ENCODE measurements at places on chromosomes 7 and 10. TPM values are rescaled to one million over a fixed set of nuclear protein-coding genes. Genes with fewer than 3 reads are reported as not detected.

VPS41 gene
- polyA plus RNA-seq, result 37.3 TPM

TSPAN15 gene
- not detected for polyA plus RNA-seq

CLCN1 gene
- 3.0 TPM for polyA plus RNA-seq

NRF1 gene
- 16.6 TPM for polyA plus RNA-seq

IDI2 gene
- polyA plus RNA-seq, result not detected

- no peak for DNase-seq
Measured at GRCh38 chr7:99002827-99003212, 124.5 kb downstream of the TRRAP start.

GRCh38 chr10:28838908-28839307 is 161.6 kb downstream of the BAMBI start:
- DNase-seq, result no peak

- DNase-seq, result no peak
Measured at GRCh38 chr10:60123668-60124067, 217.3 kb upstream of the CCDC6 start.

DNA sequence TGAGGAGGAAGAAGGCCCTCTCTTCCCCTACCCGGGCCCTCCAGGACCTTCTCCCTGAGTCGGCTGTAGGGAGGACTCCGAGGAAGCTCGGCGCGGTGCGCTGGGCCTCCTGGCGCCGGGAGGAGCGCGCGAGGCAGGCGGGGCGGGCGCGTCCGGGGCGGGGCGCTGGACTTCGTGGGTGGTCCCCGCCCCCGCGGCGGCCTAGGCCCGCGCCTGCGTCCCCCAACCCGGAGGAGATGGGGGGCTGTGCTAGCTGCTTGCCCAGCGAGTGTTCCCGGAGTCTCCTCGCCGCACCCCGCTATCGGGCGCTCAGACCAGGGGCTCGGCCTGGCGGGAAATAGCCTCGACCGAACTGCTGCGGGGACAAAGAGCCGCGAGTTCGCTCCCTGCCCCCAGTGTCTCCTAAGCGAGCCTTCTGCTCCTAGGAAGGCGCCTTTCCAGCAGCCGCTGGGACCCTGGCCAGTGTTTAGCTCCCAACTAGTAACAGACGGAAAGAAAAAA is 19.2 kb upstream of the SMO start:
- peak; percentile 72 for DNase-seq

- DNase-seq, result no peak
Measured at GRCh38 chr7:69748530-69748929, 150.3 kb downstream of the AUTS2 start.

- no peak for DNase-seq
Measured at GRCh38 chr10:12606461-12606860, 257.1 kb downstream of the CAMK1D start.

- no peak for DNase-seq
Measured at GRCh38 chr7:151141855-151142685, 25.4 kb downstream of the GBX1 start.

GRCh38 chr10:84938117-84938905 is 609.9 kb downstream of the CCSER2 start:
- no peak for DNase-seq

DNA sequence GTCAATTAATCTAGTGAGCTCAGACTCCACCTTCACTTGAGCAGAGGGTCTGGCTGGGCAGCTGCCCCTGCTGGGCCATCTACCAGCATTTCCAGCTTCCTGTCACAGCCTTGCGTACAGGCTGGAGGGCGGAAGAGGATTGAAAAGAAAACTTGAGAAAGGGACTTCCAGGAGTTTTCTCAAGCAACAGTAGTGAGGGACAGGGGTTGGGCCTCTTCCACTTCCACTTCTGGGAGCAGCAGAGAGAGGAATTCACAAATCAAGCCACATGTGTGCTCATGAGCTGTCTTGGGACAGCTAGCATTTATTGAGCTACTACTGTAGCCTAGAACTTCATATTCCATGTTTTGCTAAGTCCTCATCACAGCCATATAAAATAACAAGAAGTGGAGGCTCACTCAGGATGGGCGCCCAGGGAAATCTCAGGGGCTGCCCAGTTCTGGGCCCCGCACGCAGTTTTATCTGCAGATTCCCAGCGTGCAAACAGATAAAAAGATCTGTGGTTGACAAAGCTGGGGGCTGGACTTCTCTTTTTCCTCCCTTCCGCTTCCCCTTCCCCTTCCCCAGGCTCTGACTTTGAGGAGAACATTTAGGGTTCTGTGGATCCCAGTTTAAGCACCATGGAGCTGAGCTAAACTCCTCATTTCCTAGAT is 135.8 kb downstream of the RGS10 start:
- no peak for DNase-seq

- DNase-seq, result no peak
Measured at GRCh38 chr7:80259-81067, 111.9 kb upstream of the FAM20C start.

DNA sequence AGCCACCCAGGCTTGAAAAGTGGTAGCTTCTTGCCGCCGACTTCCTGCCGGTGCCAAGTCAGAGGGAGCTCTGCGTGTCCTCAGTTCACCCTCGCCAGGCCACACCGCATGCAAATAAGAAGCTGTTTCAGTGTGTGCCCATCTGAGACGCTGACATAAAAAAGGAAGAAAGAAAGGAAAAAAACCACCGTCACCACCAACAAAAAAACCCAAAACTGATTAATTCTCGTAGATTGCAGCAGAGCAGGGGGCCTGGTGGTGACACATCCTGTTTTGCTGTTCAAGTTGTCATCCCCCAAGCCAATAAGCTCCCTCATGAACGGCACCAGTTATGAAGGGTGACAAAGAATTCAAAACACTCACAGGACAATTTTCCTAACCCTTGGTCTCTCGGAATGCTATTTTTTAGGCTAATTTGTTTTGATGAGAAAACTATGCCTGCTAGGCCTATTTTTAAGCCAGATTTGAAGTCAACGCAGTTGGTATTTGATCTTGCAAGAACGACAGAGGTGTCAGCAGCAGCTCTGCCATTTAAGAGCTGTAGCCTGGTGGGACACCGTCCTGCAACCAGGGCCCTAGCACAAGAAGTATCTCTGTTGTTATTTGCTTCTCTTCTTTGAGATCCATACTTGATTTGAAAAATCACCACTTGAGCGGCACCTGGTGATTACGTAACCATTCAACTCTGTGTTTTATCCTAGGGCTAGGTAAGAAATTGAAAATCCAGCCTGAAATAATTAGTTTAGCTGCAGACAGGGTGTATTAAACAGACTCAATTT is 145.6 kb downstream of the PFKFB3 start:
- DNase-seq, result peak; percentile 18

- no peak for DNase-seq
Measured at GRCh38 chr10:76122056-76122455, 690.6 kb downstream of the LRMDA start.

DNA sequence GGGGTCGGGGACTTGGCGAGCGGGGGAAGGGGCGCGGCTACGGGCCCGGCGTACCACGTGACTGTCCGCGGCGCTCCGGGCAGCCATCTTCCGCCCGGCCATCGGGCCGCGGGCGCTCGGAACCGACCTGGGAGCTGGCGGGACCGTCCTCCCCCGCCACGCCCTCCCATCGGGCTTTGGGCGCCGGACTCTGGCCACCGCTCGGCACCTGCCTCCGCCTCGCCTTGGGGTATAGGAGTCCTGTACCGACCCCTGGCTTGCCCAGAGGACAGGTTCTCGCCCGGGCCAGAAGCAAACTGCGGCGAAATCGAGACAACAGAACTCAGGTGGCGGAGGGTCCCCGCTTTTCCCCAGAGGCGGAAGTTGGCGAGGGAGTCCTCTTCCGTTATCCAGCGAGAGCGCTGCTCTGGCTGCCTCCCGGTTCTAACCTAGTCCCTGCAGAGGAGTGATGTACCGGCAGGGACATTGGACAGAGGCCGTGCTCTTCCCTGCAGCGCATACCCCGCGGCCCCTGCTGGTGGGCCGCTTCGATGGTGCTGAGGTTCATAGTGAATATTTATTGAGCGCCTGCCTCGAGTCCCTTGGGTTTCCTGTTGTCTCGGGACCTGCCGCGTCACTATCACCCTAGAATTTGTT is 1.2 kb upstream of the SGMS1 start:
- DNase-seq, result peak; percentile 79

DNA sequence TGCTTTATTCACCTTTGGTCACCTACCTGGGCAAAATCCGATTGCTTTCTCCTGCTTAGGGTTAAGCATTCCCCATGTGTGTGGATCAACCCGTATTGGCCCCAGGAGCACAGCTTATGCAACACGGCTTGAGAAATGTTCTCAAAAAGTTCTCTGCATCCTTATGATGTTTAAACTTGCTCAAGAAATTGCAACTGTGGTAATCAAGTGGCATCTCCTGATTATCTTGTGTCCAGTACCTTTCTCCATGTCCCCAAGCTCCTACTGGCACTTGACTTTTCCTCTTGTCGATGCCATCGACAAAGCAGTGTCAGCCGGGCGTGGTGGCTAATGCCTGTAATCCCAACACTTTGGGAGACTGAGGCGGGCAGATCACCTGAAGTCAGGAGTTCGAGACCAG is 4.7 kb upstream of the PKD2L1 start:
- DNase-seq, result no peak

DNA sequence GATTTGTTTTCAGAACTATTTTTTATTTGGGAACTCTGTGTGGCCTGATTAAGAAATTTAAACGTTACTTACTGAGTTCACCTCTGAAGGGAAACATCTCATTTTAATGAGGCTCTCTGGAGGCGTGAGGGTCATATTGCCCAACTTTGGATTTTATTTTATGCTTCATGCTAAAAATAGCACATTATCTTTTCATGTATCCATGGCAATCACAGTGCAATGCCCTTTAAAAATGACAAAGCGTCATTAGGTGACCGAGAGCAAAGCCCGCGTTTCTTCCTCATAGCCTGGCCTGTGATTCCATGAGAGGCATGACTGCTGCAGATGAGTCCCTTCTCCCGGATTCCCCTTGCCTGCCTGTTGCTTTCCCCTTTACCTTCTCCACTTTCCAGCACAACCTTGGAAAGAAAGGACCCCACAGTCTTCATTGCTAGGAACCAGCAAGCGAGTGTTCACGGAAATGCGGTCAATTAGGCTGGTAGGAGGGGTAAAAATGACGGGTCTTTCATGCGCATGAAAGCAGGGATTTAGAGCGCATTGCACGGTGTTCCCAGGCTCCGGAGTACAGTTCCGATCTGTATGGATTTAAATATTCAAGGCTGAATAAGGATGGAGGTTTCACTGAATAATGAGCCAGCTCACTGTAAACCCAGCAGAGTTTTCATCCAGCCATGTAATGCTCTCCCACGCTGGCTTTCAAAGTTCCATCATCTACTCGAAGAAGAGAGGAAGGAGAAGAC is 98.2 kb upstream of the PITRM1 start:
- no peak for DNase-seq

DNA sequence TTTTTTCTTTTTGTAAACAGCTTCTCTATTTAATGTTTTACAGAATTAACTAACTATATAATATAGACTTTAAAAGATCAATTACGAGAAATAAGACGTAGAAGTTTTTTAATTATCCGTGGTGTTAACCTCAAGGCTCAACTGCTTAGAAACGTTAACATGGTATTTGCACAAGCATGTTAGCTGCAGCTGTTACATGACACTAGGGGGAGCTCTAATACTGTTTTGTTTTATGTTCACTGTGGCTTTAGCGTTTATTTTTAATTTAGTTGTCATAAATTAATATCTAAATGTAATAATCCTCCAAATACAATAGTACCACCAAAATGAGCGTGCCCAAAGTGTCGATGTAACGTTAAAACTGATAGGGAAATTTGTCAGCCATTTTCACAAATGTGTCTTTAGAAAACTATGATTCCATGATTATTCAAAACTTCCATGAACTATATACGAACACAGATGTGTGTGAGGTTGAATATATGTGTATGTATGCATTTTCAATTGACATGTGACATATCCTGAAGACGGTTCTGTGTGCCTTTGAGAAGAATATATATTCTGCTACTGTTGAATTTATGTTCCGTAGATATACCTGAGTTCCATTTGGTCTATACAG is 828.8 kb upstream of the MBL2 start:
- peak; percentile 27 for DNase-seq

DNA sequence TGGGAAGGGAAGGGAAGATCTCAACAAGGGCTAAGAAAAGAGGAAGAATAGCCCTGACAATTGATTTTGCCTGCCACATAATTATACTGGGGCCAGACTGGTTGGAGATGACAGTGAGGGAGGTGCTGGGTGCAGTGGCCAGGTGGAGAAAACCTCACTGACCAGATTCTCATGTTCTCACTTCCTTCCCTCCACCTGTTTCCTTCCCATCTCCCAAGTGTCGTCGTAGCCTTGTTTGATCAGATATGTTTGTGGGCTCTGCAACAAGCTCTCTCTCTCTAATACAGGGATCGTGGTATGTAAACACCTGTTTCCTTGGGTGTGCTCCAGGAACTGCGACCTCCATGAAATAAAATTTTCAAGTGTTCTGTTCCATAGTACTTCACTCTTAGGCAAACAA is 60.2 kb downstream of the VCL start:
- no peak for DNase-seq

- no peak for DNase-seq
Measured at GRCh38 chr10:92656266-92656961, 33.3 kb upstream of the HHEX start.

- DNase-seq, result peak; percentile 10
Measured at GRCh38 chr10:70232859-70233108, 445 bp downstream of the PPA1 start.

DNA sequence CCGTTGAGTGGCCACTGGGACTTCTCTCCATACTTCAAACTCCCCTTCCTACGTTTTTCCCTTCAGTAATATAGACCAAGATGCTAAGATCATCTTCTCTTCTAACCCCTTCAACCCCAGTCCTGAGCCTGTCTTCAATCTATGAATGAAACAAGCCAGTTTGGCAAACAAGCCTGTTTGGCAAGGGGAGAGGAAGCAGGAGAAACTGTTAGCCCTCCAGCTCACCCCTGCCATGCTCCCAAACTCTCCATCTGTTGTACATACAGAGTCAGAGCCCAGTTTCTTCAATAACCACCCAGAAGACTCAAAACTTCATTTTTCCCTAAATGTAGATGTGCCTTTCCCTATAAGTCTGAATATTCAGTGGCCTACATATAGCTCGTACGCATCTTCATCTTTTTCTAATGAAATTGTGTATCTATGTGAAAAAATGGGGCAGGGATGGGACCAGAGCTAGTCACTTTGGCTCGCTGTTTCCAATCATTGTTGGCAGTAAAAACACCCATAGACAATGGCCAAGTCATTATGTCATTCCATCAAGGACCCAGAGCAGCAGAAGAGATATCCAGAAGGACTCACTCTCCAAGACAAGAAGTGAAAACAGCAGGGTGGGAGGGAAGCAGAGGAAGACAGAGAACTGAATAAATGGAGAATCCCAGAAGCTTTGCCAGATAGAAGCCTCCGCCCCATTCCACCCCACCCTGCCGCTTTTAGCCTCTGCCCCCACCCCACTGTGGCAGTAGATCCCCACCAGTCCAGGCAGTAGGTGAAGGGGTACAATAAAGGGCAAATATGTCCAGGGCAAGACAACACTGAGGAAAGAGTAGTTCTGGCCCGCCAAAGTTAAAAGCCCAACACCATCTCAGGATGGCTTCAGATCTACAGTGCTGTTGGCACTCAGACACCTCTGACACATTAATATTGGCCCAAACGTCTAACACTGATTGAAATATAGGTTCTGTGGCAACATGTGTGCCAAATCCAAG is 87.3 kb downstream of the DOCK4 start:
- no peak for DNase-seq
